ENCODE measurements at places on chromosomes 6 and 20. TPM values are rescaled to one million over a fixed set of nuclear protein-coding genes. Genes with fewer than 3 reads are reported as not detected.

- peak; percentile 78 for DNase-seq
Measured at GRCh38 chr6:3943331-3943765, 94.2 kb downstream of the FAM50B start.

- DNase-seq, result peak; percentile 33
Measured at GRCh38 chr6:153130515-153131036, 506 bp downstream of the RGS17 start.

Gene GPX6
- not detected for total RNA-seq

GRCh38 chr6:38997128-38997761 is 51.3 kb upstream of the GLP1R start:
- DNase-seq, result peak; percentile 46

DNA sequence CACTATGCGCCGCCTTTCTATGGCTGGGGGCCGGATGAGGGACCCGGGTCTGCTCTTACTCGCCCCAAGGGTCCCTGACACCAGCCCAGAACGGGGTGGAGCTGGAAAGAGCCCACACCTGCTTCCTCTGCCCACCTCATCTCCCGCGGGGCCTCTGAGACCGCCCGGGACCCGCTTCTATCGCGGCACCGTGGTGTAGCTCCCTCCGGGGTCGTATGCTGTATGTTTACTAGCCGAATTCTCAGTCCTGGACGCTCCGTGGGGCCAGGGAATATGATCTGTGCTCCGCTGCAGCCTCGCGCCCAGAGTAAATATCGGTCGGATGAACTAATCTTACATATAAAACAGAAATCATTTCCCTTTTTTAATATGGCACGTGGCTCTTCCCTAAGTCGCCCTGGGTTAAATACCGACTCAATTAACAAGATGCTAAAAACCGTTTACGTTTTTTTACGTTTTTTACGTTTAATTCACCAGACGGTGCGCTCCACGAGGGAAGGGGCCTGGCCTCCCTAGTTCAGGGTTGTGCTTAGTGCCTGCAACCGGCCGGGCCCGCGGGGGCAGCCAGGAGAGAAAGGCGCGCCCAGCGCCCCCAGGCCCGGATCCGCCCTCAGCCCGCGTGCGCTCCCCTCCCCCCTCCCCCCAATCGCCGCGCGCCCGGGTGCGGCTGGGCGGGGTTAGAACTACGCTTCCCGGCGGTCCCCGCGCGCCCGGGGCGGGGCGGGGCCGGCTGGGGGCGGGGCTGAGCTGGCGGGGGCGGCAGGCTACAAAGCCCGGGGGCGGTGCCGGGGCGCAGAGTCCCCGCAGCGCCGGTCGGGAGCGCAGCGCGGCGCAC is at the start of gene RBM38:
TSS of gene RBM38 (plus strand) at position 793 of the 835 bp plus-strand sequence. CDS start 186 bp downstream, outside the sequence.
- peak; percentile 85 for DNase-seq

GRCh38 chr6:75472885-75473284 is 20.7 kb downstream of the FILIP1 start:
- DNase-seq, result no peak

DNA sequence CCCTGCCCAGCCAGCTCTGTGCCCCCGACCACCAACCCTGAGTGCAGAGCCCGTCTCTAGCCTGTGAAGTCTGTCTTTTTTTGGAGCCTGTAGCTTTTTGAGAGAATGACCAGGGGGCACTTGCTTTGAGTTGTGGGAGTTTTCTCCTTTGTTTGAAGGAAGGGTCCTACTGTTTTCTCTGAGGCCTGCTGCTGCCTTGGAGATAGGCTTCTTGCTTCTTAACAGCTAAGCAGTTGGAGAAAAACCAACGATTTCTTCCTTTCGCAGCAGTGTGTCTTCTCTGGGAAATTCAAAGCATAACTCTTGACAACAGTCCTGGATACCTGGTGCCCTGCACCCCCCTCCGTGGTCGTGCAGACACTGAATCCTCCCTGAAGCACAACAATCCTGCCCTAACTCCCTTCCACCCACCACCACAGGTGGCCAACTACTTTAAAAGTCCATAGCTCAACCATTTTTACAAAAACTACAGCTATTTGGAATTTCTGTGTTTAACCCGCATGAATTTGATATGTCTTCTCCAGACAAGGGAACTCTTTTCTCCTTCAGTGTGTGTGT is 61.0 kb downstream of the FAM50B start:
- DNase-seq, result no peak

DNA sequence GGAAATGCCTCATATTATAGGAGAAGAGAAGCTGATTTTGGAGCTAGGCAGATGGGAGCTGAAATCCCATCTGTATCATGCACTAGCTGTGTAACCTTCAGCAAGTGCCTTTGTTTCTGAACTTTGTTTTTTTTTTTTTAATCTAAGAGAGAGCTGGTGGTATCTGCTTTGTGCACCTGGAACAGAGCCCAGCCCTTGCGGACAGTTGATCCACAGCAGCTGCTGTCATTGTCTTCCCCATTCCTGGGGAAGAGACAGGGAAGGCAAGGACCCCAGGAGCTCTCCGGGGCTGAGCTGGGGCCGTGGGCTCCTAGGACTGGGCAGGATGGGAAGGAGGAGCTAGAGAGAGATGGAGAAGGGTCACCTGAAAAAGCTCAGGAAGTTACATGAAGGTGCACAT is 92.1 kb downstream of the SYNJ2 start:
- no peak for DNase-seq

DNA sequence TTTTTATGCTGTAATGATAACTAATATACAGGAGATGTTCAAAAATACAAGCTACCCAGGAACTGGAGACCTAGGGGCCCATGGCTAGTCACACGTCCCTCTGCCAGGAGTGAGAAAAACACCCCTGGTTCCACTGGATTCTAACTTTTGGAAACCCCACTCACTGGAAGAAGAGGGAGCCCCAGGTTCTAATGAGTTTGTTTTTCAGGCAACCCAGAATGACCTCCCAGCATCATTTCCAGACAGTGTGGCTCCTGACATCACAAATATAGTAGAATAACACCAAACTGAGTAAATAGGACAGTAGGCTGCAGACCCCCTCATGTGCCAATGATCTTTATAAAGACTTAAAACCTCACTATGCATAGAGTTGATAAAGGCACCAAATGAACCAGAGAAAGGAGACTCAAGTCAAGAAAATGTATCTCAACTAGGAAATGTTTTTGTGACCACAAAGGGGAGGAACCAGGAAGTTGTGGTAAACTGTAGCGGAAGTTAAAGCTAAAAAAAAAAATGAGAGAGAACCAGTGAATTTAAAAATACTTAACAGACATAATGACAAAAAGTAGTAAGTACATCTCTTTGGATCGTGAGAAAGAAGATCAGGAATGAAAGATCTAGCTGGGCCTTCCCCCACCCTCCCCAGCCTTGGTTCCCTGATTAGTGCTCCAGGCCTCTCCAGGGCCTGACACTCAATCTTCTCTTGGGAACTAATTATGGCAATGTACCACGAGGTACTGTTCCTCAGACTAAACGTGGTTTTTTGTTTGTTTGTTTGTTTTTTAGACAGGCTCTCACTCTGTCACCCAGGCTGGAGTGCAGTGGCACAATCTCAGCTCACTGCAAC is 19.8 kb downstream of the HLA-E start:
- no peak for DNase-seq

Gene ZNFX1
- total RNA-seq, result 20.6 TPM

GRCh38 chr6:87753131-87753685 is 51.2 kb upstream of the AKIRIN2 start:
- no peak for DNase-seq

DNA sequence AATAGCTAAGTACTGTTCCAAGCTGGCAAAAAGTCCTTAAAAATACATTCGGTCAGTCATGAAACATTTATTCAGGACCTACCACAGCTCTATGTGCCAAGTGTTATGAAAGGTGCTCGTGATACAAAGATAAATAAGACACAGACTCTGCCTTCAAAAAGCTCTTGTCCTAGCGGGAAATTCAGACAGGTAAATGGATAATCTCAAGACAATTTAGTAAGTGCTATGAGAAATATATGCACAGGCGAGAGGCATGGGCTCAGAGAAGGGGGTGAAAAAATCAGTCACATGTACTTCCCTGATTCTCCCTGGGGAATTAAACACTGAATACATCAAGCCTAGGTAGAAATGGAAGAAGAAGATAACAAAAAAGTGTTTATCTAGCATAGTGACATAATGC is 49.8 kb upstream of the HEY2 start:
- no peak for DNase-seq

DNA sequence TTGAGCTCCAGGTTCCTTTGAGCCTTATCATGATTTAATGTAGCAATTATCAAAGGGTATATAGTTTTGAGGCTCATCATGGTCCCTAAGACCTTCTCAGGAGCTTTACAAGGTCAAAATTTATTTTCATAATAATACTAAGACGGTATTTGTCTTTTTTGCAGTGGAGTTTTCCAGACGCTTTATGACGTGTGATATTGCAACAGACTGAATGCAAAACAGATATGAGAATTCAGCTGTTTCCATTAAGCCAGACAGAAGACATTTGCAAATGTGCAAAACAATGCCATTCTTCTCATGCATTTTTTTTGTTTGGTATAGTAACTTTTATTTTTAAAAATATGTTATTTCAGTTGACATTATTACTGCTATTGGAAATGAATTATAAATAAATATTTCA is 24.7 kb upstream of the CNKSR3 start:
- no peak for DNase-seq

- no peak for DNase-seq
Measured at GRCh38 chr6:82205930-82206392, 41.6 kb downstream of the IBTK start.

Gene DAAM2
- 16.1 TPM for total RNA-seq

Gene BFSP1
- 0.55 TPM for total RNA-seq

GRCh38 chr6:428047-428603 is 36.6 kb downstream of the IRF4 start:
- no peak for DNase-seq

Gene SLC52A3
- total RNA-seq, result 1.9 TPM

Gene TFAP2A
- 0.97 TPM for total RNA-seq

- no peak for DNase-seq
Measured at GRCh38 chr6:65253041-65253440, 454.0 kb downstream of the EYS start.

- DNase-seq, result no peak
Measured at GRCh38 chr20:38759106-38759505, 10.8 kb downstream of the ACTR5 start.

Gene RNF182
- total RNA-seq, result 0.10 TPM

DNA sequence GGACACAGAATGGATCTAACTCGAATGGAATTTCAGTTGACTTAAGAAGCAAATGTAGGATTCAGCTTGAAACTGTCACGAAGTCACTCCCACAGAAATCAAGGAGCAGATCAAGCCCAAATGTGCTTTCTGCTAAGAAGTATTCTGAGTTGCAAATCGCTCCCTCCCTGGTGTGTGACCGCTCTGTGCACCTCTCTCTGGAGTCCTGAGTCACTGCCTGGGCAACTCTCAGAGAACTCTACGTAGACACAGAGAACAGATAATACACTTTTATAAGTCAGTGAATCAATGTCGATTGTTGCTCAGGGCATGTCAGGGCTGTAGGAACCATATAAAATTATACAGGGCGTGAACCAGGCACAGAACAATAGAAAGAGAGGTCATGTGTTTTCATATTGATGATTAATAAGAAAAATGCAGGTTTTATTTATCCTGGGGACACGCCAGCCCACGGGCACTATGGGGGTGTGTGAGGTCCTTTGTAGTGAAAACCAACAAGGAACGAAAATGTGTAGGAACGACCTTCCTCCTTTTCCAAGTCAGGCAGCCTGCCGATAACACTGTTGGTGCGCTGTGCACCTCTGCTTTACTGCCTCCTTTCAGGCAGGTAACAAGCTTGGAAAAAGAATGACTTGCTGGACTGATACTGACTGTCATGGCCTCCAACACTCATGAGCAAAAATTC is 248.1 kb upstream of the FOXQ1 start:
- DNase-seq, result no peak

Gene GTSF1L
- not detected for total RNA-seq

DNA sequence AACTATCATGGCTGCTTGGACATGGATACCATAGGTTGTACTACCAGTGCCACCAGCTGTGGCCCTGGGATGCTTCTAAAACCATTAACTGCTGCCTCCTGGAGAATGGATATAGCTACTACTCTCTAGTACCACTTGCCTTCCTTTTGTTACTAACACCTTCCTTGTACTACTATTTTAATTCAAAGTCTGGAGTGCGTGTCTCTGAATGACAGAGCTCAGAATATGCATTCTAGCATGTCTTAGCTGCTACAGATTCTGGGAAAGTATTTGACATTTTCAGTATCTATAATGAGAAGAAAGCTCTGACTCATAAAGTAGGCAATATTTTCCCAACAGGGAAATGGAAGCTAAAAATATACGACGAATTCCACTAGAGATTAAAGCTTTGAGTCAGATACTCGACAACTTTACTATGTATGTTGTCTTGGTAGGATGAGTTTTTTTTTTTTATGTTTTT is 112.3 kb downstream of the PFDN4 start:
- no peak for DNase-seq

Data from left ventricle myocardium superior (tissue), 1 donor.